ENCODE measurements at places on chromosomes 16 and 17.

DNA sequence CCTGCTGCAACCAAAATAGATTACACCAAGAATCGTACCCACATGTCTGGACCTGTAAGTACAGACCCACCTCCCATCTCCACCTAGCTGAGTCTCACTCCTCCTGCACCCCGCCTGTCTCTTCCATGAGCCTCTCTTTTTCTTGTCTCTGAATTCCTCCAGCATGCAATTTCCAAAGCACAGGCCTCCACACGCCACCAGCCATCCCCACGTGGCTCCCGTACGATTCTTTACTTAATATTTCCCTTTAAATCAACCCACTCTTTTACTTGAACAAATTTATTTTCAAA, 1.2 kb downstream of the RPH3AL start:
- no peak for DNase-seq

DNA sequence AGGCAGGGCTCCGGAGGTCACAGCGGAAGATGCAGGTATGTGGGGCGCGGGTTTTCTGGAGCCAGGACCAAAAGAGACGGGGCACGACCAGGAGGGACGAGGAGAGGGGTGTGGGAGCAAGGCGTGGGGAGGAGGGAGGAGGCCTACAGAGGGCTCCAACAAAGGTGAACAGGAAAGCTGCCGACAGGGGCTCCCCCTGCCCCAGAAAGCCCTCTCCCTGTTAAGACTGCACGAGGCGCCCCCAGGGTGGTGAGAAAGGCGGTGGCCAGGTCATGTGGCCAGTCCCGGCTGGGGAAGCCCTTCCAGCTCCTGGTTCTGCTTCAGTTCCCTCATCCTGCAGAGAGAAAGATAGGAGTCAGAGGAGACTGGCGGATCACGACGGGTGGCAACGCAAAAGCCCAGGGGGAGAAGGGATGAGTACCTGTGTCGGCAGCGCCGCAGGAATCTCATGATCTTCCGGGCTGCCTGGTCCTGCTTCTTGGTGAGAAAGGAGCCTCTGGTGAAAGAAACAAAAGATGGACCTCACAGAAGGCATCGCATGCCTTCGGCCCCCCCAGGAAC, 949 bp upstream of the SPAG7 start:
- no peak for DNase-seq

DNA sequence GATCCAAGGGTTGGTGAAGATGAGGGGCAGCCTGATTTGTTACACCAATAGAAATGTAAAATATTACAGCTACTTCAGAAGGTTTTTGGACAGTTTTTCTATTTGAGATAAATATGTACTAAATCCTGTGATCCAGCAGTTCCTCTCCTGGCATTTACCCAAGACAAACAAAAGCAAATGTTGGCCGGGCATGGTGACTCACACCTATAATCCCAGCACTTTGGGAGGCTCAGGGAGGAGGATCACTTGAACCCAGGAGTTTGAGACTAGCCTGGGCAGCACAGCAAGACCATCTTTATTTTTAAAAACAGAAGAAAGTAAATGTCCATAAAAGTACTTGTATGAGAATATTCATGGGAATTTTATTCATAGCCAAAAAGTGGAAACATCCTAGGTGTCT, 64.8 kb upstream of the MRC2 start:
- DNase-seq, result no peak

DNA sequence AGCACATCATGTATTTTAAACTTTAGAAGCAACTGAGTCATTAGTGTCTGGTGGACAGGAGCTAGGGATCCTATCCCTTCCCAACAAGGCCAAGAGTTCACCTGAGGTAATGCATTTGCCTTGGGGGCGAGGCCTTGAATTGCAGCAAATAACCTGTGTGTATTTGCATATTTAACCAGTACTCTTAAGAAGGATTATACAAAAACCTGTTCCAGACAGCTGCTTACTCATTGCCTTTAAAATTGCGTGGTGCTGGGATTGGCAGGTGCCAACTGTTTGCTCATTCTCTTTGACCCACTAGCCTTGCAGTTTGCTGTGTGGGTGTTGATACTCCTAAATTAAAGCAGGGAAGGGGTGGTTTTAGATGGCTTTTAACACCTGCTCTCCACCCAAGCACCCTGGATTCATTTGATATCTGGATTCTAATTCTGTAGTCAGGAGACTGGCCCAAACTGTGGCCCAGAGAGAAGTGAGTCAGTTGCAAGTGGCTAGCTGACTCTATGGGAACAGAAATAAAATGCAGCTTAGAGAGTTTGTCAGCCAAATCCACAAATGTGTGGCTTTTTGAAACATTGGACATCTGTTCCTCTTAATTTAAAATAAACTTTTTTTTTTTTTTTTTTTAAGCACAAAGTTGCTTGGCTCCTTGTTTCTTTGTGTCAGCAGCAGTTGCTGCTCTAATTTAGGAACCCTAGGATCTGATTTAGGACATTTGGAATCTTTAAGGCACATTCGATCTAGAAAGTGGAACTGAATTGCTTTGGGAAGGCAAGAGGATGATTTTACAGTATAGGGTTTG, 46.9 kb downstream of the TUBD1 start:
- peak; percentile 82 for DNase-seq

- no peak for DNase-seq
Measured at GRCh38 chr17:48818361-48818841, 1.4 kb upstream of the TTLL6 start.

GRCh38 chr17:82574041-82574440, 54.5 kb downstream of the FOXK2 start:
- no peak for DNase-seq

DNA sequence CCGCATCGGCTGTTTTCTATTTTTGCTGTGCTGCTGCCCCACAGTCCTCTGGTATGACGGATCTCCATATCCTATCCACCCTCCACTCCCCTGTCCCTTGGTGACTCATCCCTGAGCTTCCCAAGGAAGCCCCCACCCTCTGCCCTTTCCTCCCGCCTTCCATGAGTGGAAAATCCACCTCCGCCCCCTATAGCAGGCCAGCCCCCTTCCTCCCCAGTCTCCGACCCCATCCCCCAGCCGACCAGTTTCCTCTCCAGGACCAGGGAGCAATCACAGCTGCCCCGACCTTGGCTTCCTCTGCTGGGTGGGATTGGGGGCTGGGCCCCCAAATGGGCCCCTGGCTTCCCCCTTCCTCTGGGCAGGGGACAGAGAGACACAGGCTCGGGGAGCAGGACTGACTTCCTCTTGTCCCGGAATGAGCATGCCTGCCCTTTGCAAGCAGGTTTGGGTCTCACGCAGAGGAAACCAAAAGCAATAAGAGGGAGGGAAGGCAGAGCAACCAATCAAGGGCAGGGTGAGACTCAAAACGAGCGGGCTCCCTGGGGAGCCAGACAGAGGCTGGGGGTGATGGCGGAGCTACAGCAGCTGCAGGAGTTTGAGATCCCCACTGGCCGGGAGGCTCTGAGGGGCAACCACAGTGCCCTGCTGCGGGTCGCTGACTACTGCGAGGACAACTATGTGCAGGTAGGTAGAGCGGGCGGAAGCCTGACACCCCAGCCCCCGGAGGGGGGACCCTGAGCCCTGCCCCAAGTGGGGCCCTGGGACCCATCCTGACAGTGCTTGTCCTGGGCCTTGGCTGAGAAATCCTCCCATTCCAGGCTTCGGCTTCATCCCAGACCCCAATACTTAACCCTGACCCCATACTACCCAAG, at the start of the genes ABI3 and GNGT2:
Gene ABI3 (plus strand): TSS at position 550 of the 872 bp plus-strand sequence. CDS start 18 bp downstream, at position 568.
Gene GNGT2 (minus strand): TSS at position 417 of the 872 bp plus-strand sequence. CDS start 3,152 bp downstream, outside the sequence.
- DNase-seq, result no peak

- no peak for DNase-seq
Measured at GRCh38 chr16:53123747-53124146, 69.0 kb downstream of the CHD9 start.

Data from HuH-7.5 (cell line).